ENCODE measurements at places on chromosomes 5 and 9.
A peak's percentile ranks its signal among the peaks of the same experiment; 100 is the strongest.

- no peak for DNase-seq
These were observed 229.0 kb upstream of the PANK3 start for GRCh38 chr5:168808051-168808616.

- no peak for DNase-seq
These were observed 12.8 kb downstream of the FGFR4 start for GRCh38 chr5:177099422-177100093.

DNA sequence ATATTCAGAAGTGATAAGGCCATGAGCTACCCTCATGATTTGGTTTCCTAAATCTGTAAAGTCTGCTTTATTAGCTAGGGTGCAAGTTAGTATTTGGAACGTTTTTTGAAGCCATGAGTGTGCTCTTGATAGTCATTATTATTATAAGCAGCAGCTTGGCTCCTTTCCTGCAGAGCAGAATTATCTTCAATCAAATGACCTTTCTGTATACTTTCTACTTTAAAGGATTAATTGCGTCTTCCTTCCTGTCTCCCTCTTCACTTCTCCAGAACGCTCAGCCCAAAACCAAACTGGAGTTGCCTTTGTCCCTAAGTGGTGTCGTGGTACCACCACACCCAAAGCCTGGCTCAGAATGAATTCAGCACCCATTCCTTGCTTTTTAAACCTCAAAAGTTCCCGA lies 211.3 kb downstream of the ARHGAP26 start:
- DNase-seq = no peak

- DNase-seq = no peak
These were observed 47.1 kb downstream of the SH3RF2 start for GRCh38 chr5:145983446-145983845.

- DNase-seq = no peak
These were observed 63.5 kb downstream of the MRPS27 start for GRCh38 chr5:72256536-72256935.

GRCh38 chr9:71487061-71487460 lies 281.3 kb downstream of the CEMIP2 start:
- peak; percentile 23 for DNase-seq

- DNase-seq = no peak
These were observed 605.9 kb upstream of the DAB2 start for GRCh38 chr5:40030661-40031060.

DNA sequence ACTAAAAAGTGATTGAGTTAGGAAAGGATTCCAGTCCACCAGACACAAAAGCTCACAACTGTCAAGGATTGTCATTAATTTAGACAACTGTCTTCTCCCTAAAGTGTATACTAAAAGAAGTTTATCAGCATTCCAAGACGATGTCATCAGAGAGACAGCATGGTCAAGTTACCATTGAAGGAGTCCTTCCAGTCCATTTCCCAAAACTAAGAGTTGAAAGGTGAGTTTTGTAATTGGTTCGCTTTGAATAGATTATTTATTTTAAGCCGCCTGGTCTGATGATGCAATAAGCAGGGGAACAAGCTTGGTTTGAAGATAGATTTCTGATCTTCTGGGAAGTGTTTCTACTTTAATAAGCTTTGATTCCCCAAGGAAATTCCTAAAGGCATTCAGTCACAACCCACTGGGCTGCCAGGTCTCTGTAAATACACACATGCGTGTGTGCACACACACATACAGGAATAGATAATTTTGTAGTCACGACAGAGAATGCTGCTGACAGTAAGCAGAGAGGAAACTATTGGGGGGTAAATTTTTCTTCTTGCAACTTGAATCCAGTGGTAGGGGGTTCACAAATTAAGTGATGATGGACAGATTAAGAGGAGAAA lies 234.8 kb downstream of the PIK3R1 start:
- no peak for DNase-seq

DNA sequence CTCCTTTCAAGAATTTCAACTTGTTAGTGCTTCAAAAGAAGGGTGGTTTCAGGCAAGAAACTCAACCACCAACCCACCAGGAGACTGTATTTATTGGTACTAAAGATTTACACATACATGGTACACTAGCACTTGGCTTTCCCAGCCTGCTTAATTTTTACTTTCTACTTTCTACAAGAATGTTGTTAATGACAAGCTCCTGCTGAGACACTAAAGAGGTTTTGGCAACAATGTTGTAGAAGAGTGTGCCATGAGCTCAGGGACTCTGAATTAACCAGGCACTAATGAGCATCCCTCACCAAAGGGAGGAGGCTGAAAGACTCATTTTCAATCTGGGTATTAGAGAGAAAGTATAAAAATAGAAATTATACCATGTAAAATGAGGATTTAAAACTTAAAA lies 195.0 kb downstream of the KIAA0825 start:
- no peak for DNase-seq

DNA sequence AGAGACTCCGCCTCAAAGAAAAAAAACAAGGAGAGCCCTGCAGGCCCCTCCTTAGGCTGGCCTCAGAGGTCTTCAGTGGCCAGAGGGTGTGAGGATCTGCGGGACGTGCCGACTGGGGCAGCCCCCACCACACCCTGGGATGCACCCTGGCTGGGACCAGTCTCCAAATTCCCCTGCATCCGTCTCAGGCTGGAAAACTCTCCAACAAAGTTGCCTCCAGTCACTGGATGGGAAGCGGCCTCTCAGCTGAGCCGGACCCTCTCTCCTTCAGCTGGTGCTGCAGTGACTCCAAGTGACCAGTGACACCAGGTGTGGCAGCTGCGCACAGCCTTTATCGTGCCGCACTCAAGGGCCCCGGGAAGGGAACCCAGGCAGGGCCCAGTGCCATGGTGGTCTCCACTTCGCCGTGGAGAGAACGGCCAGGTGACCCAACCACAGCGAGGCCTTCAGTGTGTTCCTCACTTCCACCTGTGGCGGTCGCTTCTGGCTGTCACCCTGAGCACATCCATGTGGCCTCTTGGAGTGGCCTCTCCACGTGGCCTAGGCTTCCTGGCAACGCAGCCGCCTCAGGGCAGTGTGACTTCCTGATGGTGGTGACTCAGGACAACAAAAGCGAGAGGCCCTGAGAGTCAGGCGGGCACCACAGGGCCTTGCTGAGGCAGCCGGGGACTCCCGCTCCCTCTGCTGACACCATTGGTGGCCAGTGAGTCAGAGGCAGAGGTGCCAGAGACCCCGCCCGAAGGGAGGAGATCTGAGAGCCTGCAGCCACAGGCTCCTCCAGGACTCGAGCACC lies 19.3 kb upstream of the CAMSAP1 start:
- no peak for DNase-seq

DNA sequence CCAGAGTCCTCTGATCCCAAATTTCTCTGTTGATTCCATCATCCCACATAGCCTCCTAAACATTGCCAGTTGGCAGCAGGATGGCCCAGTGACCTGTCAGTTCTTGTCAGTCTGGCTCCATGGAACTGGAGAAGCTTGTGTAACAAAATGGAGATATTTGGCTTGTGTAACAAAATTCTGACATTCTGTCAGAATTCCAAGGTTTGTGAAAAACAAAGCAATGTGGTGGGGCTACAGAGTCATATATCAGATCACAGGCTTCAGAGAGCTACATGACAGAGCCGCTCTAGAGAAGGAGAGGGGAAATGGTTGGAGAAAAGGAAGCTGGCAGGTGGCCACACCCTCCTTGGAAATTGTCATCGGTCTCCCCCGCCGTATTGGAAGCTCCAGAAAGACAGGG lies 75.4 kb upstream of the MAN2A1 start:
- no peak for DNase-seq

- no peak for DNase-seq
These were observed 575.2 kb downstream of the ISL1 start for GRCh38 chr5:51958473-51958872.

GRCh38 chr5:139392678-139393496 lies 2.0 kb downstream of the PROB1 start:
- no peak for DNase-seq

GRCh38 chr5:83564069-83564749 lies 92.7 kb downstream of the VCAN start:
- DNase-seq = no peak

GRCh38 chr5:127068493-127069214 lies 4.6 kb downstream of the C5orf63 start:
- no peak for DNase-seq
